Colonic mucosa (tissue), 4 donors: ENCODE measurements at places on chromosomes 3 and 15. TPM values are rescaled to one million over a fixed set of nuclear protein-coding genes. Genes with fewer than 3 reads are reported as not detected.

DNA sequence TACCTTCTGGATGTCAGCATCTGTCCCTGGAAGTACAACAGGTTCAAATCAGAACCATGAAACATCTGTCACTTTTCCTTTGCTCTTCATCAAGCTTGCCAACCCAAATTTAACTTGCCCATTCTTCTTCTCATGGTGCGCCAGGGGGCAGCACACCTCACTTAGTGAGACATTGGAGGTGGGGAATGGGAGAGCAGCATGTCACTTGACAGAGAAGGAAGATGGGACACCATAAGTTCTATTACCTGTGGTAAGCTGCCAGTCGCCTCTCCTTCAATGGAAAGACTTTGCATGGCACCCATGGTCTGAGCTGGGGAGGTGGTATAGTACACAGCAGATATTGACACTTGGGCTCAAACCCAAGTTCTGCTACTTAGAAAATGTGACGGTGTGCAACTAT lies 2.9 kb downstream of the SCN5A start:
- no peak for DNase-seq

DNA sequence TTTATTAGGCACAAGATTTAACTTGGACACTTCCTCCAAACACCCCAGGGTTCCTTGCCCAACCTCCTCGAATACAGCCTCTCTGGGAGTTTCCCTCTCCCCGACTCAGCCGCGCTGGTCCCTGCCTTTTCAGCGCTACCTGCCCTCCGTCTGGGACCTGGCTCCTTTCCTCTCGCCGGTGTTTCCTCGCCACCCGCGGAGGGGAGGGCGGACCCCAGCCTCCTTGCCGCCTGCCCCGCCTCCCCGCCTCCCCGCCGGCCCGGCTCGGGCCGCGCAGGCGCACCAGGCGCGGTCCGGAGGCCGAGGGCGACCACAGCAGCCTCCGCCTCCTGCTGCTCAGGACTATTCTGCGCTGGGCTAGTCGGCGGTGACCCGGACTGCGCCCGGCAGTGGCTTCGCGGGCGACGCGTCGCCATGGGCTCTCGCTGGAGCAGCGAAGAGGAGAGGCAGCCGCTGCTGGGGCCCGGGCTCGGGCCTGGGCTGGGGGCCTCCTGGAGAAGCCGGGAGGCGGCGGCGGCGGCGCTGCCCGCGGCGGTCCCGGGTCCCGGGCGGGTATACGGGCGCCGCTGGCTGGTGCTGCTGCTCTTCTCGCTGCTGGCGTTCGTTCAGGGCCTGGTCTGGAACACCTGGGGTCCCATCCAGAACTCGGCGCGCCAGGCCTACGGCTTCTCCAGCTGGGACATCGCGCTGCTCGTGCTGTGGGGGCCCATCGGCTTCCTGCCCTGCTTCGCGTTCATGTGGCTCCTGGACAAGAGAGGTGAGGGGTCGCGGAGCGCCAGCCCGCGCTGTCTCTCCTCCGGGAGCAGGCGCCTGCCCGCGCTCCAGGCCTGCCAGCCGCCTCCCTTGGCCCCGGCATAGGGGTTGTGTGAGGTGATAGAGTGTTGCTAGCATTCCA lies at the start of gene SLC49A4:
Gene SLC49A4, plus strand, starts transcription at position 291 of the 895 bp plus-strand sequence. Its CDS starts 124 bp downstream, at position 415.
- peak; percentile 77 for DNase-seq

GRCh38 chr3:186614597-186615483 lies 2.0 kb downstream of the AHSG start:
- peak; percentile 85 for DNase-seq

GRCh38 chr3:88918841-88919240 lies 188.6 kb upstream of the EPHA3 start:
- no peak for DNase-seq

- DNase-seq, result no peak
These were observed 982 bp downstream of the TAGLN3 start for GRCh38 chr3:111999484-112000324.

- DNase-seq, result no peak
These were observed 315.2 kb downstream of the ZBTB20 start for GRCh38 chr3:114831861-114832260.

- DNase-seq, result peak; percentile 25
These were observed 537.7 kb upstream of the MDFIC2 start for GRCh38 chr3:70849911-70850699.

DNA sequence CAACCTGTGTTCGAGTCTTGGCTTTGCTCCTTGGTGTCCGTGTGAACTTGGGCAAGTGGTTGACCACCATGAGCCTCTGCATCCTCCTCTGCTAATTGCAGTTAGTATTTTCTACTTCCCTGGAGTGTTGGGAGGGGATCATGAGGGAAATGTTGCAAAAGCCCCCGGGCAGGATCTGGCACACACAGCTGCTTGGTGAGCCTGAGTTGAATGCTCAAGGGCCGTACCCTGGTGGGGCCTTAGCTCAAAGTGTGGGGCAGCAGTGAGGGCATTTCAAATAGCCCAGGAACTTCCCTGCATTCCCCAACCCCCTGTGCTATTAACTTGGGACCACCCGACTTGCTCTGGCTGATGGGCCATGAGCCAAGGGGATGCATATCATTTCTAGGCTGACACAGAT lies 94.9 kb upstream of the SLC6A11 start:
- no peak for DNase-seq

GRCh38 chr15:94924971-94925598 lies 693.7 kb downstream of the MCTP2 start:
- no peak for DNase-seq

- no peak for DNase-seq
These were observed 215.7 kb upstream of the WNT5A start for GRCh38 chr3:55702822-55703221.

GRCh38 chr3:44501971-44502370 lies 24.5 kb upstream of the ZNF445 start:
- no peak for DNase-seq

TMC3 gene
- total RNA-seq, result not detected

DNA sequence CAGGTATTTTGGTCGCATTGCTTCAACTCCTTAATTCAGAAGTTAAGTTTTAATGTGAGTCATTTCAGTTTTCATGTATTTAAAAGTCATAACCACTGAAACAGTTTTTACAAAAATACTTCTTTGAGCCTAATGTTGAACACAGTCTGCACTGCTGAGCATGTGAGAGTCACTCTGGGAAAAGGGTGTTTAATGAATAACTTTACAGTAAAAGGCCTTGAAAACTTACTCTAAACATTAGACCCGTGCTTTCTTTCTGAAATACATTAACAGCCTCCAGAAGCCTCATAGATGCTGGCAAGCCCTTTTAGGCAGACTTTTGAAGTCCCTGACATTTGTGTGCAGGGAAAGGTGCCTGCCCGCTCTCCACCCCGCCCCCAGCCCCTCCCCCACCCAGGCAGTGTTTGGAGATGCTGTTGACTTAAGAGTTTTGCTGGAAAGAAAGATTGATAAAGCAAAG lies 68.9 kb upstream of the NR2F2 start:
- no peak for DNase-seq
